ENCODE measurements at places on chromosomes 6 and 20. TPM values are rescaled to one million over a fixed set of nuclear protein-coding genes. Genes with fewer than 3 reads are reported as not detected.

The C20orf141 gene
- not detected for total RNA-seq

The NRN1 gene
- total RNA-seq = not detected

The METTL24 gene
- total RNA-seq = not detected

The PAX1 gene
- total RNA-seq = not detected

The POM121L2 gene
- not detected for total RNA-seq

The KCNB1 gene
- total RNA-seq = 0.79 TPM

The TNF gene
- total RNA-seq = 0.59 TPM

DNA sequence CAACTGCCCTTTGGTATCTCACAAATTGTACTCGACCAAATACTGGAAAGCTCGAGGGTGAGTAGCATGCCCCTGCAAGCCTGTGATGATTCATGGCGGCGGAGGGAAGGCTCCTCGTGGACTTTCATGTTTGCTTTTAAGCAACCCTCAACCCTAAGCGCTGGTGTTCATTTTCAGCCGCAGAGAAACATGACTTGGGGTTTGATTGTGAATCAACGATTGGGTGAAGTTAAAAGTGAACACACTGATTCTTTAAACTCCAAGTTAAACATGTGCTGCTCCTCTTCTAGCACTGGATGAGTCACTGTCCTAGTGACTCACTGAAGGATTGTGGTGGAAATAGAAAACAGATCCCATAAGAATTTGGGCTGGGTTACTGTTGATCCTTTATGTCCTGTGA is 8.3 kb downstream of the CD109 start:
- peak; percentile 93 for DNase-seq

DNA sequence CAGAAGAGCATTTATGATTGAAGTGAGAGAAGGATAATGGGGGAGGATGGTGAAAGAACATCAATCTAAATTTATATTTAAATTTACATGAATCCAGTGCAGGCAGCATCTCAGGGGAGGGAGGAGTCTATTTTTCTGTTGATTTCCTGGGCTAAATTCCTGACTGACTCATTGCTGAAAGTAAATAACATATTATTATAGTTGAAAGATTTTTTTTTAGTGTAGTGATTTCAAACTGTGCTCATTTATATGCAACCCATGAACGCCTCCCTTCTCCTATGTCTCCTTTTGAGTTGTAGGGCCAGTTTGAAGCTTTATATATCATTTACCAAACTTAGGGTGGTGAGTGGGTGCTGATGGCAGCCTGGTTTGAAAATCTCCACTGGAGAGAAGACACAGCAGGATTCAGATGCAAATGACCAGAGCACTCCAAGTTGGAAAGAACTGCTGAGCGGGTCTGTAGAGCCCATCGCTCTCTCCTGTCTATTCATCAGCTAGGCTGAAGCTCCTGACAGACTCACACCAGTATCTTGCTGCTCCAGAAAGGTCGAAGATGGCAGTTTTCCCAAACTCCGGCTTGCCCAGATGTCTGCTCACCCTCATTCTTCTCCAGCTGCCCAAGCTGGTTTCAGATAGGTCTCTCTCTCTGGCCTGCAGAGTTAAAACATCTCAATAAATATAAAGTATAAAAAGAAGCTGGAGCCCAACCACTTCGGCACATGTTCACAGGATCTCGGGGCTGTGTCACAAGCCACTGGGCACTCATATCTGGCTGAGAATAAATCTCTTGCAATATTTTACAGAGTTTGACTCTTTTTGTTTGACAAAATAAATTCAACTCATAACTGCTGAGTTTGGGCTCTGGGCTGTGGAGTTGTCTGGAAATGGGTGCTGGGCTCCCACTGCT is 18.3 kb downstream of the BTN2A1 start:
- DNase-seq = no peak

- peak; percentile 21 for DNase-seq
Observed at GRCh38 chr6:109527989-109528388, 45.0 kb upstream of the ZBTB24 start.

GRCh38 chr6:162140251-162140852 is 587.2 kb downstream of the PRKN start:
- no peak for DNase-seq

- DNase-seq = no peak
Observed at GRCh38 chr20:3222635-3223600, 13.6 kb downstream of the ITPA start.

- DNase-seq = no peak
Observed at GRCh38 chr20:49661560-49662329, 51.9 kb downstream of the B4GALT5 start.

- DNase-seq = no peak
Observed at GRCh38 chr6:4635666-4636065, 140.5 kb upstream of the CDYL start.

DNA sequence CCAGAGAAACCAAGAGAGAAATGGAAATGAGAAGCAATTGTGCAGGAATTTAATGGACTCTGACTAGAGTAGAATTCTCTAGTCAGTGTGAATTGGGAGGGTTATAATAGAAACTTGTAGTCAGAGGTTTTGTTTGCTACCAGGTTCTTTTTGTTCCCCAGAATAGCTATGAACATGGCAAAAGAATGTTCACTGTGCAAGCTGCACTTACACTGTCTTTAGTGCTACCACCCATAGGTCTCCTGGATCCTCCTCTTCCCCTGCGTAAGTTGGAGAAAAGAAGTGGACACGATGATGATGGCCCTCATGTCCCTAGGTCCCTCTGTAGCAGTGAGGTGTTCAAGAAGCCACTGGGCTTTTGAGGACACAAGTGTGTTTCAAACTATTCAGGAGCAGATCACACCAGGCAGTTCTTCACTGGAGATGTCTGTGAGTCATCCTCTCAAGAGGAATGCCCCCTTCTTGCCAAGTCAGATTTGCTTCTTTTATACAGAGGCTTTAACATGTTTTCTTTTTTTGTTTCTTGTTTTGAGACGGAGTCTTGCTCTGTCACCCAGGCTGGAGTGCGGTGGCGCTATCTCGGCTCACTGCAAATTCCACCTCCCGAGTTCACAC is 47.6 kb upstream of the SMIM8 start:
- no peak for DNase-seq

DNA sequence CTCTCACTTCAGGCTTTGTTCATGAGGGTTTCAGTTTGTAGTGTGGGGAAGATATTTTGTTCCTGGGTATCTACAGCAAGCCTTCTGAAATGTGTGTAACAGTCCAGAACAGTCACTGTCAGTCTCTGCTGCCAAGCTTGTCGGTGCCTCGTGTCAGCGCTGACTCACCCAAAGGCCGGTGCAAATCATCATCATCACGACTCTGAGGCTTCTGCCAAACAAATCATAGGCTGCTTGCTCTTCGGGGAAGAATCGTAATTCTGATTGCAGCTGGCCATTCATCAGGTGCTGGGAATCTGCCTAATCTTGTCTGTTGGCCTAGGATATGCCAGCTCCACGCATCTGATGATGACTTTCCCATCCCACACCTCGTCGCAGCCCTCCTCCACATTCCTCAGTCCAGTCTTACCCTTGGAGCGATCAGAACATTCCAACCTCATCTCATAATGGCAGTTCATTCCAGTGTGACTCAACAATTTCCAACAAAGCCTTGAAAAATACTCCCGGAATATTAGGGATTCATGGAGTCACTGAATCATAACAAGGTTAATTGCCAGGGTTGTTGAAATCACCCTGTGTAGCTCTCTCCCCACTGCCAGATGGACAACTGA is 40.9 kb downstream of the ALDH8A1 start:
- DNase-seq = peak; percentile 64

GRCh38 chr6:66526061-66526460 is 819.0 kb upstream of the EYS start:
- no peak for DNase-seq

DNA sequence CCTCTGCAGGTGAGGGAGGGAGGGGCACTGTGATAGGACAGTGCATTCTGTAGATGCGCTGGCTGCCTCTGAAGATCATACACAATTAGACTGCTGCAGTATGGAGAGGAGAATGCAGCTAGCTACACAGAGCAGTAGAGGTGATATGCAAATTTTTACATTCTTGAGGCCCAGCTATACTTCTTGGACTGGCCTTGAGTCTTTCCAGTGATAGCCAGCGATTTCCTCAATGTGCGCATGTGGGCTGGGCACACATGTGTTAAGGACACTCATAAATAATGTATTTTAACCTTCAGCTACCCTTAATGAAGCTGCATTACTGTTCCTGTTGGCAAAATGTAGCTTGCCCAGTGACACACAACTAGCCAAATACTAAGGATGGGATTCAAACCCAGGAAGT is 19.0 kb downstream of the TTPAL start:
- no peak for DNase-seq

DNA sequence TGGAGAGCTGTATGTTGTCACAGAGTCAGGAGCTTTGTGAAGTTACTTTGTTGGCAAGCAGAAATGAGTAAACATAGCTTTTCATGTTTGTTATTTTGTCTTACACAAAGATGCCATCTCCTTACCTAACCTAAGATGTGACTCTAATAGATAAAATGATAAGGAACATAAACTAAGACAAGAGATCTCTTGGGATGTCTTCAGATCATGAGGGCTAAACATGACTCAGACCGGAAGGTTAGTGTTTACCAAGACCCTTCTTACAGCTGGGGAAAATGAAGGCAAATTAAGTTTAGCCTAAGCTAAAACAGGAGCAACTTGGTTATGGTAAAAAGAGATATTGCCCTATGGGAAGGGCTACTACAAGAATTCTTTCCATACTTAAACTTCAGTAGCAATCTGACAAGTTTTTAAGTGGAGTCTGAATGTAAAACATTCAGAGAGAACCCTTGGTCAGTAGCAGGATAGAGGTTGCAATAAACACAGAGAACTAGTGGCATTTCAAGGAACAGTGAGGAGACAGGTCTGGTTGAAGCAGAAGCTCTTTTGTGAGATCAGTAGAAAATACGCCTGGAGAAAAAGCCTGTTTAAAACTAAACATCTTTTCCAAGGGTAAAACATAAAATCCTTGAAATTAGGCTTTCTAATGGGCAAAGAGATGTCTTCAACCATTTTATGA is 29.9 kb downstream of the SGK1 start:
- no peak for DNase-seq

GRCh38 chr20:50389438-50389807 is 120.8 kb upstream of the PTPN1 start:
- DNase-seq = no peak

GRCh38 chr20:44433751-44434538 is 41.7 kb upstream of the TTPAL start:
- no peak for DNase-seq

DNA sequence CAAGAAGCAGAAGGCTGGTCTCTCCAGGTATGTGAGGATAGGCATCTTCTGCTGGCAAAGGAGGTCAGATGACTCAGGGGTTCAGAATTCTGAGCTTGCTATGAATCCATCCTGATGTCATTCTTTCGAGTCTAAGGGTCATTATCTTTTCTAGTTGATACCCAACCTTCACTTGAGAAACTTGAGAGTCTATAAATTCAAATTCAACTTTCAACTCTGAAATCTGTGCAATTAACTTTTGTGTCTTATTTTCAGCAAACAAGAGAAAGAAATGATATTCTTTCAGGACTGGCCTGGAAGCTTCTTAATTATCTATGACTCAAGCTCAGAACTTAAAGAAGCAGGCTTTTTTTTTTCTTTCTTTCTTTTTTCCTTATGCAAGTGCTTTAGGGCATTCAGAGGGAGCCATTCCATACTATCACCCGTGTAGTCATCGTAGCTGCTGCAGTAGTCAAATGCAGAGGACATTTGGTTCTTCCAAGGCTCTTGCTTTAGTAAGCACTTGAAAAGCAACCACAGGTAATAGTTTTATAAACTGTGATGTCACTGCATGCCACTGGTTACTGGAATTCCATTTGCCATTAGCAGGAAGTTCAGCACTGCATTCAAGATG is 93.0 kb downstream of the ADTRP start:
- DNase-seq = peak; percentile 36

DNA sequence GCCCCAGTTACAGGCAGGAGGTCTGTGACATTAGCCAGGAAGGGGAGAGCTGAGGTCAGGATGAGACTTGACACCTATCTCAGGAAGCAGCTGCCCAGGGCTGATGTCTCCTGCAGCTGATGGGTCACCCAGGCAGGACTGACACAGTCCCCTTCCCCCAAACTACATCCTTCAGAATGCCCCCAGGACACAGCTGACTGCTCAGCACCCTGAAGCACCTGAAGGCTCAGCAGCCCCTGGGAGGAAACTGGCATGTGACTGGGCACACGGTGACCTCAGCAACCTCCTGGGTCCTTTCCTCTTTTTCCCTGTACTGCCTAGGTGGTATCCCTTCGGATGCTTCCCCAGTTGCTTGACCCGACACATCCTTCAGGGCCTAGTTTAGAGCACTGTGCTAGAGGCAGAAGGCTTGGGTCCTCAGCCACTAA is 1.9 kb downstream of the SDC4 start:
- no peak for DNase-seq

- DNase-seq = no peak
Observed at GRCh38 chr6:118705544-118706491, 54.4 kb upstream of the CEP85L start.

GRCh38 chr6:2738373-2738979 is 12.2 kb downstream of the MYLK4 start:
- DNase-seq = peak; percentile 41

GRCh38 chr6:53532061-53532797 is 12.7 kb downstream of the GCLC start:
- no peak for DNase-seq

DNA sequence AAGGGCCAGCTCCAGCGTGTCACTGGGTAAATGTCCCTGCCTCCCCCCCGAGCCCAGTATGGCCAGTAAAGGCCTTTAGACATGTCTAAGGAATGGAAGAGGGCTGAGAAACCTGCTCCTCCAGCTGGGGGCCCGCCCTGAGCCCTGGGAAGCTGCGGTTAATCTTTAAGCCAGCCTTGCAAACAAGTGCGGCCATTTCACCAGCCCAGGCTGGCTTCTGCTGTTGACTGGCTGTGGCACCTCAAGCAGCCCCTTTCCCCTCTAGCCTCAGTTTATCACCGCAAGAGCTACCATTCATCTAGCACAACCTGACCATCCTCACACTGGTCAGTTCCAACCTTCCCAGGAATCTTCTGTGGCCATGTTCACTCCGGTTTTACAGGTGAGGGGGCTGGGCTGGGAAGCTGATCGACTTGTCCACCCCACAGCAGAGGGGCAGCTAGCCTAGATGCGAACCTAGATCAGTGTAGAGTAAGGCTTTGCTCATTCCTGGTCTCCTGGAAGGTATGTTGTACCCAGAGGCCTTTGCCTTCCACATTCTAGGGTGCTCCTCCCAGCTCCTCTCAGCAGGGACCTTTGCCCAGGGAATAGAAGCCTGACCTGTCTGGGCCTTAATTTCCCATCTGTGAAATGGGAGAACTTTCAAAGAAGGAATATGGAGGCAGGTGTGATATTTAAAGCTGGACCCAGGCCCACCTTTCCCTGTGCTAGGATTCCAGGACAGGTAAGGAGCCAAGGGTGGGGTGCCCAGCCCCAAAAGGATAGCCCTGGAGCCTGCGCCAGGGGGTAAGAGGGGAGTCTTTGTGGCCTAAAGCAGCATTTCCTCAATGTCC is 1.2 kb upstream of the SRC start:
- no peak for DNase-seq

- DNase-seq = no peak
Observed at GRCh38 chr20:43068482-43068881, 121.2 kb downstream of the PTPRT start.

DNA sequence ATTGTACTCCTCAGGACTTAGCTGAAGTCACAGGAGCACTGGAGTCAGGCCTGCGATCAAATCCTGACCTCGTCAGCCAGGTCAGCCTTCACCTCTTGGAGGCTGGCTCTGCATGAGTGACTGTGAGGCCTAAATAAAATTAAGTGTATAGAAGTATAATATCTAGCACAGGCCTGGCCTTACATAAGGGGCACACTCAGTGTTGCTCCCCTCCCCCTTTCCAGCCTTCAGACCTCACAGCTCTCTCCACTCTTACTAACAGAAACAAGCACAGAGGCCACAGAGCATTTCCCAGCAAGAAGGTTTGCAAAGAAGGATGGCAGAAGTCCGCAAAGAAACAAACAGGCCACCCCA is 84.8 kb downstream of the TRERF1 start:
- no peak for DNase-seq
